ENCODE measurements at places on chromosomes 12 and 14. TPM values are rescaled to one million over a fixed set of nuclear protein-coding genes. Genes with fewer than 3 reads are reported as not detected.

GRCh38 chr12:99059824-99060511 is 414.9 kb downstream of the APAF1 start:
- no peak for DNase-seq

GRCh38 chr14:58469309-58469708 is 41.8 kb downstream of the KIAA0586 start:
- DNase-seq = no peak

DNA sequence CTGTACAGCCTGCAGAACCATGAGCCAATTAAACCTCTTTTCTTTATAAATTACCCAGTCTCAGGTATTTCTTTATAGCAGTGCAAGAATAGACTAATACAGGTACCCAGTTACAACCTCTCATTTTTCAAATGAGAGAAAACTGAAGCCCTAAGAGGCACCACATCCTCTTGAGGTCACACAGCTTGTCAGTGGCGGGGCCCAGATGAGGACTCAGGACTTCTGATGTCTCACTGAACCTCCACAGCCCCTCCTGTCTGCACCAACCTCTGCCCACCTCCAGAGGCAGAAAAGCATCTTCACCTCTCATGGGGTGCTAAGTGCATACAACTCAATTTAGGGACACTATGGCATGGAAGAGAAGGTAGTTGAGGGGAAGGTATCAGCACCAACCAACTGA is 120.7 kb downstream of the CRACR2A start:
- DNase-seq = no peak

GRCh38 chr14:101002738-101003137 is 99.2 kb upstream of the RTL1 start:
- no peak for DNase-seq

The M6PR gene
- 229 TPM for total RNA-seq
